ENCODE measurements at places on chromosomes 5 and 9. TPM values are rescaled to one million over a fixed set of nuclear protein-coding genes. Genes with fewer than 3 reads are reported as not detected.
A peak's percentile ranks its signal among the peaks of the same experiment; 100 is the strongest.

DNA sequence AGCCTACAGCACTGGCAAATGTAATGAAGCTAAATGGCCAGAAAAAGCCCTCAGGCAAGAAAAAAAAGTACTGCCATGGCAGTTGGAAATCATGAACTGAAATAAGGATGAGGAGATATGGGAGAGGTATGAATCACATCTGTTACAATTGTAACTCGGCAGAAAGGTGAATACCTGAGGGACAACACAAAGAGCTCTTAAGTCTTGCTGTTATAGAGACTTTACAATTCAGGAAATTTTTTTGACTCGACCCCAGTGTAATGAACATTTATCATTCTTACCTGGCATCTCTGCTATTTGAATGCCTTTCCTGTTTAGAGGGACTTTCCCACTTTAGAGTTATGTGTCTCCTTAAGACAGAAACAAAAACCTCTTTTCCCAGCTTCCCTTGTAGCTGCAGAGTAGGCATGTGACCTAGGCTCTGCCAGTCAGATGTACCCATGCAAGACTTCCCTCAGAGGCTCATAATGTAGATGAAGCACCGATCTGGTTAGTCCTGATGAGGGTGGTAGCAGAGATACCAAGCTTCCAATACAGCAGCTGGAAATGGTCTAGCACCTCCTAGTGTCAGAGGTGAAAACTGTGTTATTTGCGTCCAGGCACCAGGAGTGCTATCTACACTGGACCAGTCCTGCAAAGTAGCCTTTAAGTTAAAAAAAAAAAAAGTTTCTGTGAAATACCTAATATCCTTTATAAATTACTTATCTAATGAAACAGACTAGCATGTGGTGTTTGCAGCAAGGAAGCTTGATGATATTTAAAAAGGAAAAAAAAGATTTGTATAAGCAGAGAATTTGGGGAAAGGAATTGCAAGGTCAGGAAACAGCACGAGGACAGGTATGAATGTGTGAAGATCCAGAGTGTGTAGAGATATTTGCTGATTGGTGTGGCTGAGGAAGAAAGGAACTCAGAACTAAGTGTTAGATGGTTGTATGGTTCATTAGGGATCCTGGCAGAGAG is 146.9 kb upstream of the SLC1A3 start:
- no peak for DNase-seq

DNA sequence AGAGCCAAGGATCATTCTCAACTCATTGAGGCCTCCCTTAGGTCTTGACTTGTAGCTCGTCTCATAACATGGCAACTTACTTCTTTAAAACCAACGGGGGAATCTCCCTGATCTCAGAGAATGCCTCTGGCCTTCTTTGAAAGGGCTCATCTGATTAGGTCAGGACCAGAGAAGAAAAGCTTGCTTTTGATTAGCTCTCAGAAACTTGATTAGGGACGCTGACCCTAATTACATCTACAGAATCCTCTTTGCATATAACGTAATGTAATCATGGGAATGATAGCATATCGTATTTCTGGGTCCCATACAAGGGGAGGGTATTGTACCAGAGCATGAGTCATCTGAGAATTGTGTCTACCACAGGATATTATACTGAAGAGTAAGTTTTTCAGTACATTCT is 125.1 kb upstream of the SH3GL2 start:
- no peak for DNase-seq

Gene CCNO
- 0.14 TPM for total RNA-seq

Gene ACOT12
- not detected for total RNA-seq

- DNase-seq = no peak
These were observed 7.8 kb upstream of the TPM2 start for GRCh38 chr9:35697486-35697885.

Gene PCDHB12
- total RNA-seq = 9.5 TPM

- DNase-seq = peak; percentile 56
These were observed 8.6 kb downstream of the KLHL9 start for GRCh38 chr9:21326526-21327139.

- DNase-seq = peak; percentile 71
These were observed 118.4 kb downstream of the GDNF start for GRCh38 chr5:37721447-37721871.

GRCh38 chr5:52811067-52811749 is 23.5 kb downstream of the ITGA1 start:
- DNase-seq = no peak

Gene DOK3
- 6.0 TPM for total RNA-seq

DNA sequence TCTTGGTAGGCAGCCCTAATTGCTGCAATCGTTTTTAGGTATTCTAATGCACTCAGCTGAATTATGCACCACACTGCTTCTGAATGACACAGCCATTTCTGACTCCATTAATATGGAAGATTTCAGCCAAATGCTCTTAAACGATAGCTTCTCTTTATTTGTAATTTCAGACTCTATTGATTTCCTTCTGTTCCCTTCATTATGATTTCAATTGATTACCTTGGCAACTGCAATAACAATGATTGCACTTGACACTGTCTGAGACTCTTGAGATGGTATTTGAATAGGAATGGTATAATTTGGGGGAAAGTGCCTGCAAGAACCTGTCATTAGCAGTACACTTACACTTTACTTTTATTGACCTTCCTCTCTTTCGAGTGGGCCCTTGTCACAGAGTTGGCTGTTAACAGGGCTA is 296.1 kb upstream of the DMAC1 start:
- no peak for DNase-seq

Gene MCTP1
- total RNA-seq = not detected

DNA sequence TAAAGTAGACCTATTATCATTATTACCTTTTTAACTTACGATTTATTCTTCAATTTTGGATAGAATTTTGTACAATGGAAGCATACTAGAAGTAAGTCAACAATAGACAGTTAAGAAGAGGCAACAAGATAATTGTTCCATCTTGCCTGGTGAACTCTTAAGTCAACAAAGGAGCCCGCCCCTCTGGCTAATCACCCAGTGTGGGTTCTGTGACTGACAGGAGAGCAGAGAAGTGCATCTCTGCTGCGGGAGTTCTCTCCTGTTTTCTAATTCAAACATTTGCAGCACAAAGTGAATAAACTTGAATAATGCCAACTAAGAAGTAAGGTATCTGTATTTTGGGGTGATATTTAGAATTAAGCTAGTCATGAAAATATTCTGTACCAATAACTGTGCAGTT is 6.7 kb upstream of the ISL1 start:
- no peak for DNase-seq

DNA sequence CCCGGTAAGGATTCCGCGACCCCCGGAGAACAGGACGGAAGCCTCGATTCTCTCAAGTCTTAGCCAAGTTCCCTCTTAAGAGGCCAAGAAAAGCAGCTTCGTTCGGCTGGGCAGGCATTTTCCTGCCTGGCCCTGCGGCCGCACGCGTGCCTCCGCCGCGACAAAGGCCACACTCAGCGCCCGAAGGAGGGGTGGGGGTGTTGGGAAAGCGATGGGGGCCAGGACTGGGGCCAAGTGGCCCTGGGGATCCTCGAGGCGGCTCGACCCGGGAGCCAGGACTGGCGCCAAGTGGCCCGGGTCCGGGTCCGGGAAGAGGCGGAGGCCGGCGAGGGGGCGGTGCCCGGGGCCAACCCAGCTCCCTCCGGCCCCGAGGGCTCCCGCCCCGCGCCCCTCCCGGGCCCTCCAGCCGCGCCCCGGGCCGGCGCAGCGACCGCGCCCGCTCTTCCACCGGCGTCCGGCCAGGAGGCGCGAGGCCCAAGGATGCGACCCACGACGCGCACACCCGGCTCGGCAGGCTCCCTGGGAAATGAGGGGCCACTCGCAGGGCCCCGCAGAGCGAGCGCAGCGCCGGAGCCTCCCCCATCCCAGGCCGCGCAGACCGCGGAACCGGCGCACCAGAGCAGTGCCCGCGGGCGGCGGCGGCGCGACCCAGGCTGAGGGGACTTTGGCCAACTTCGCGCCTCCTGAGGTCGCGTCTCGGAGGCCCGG is 756 bp downstream of the VAV2 start:
- DNase-seq = peak; percentile 16

GRCh38 chr9:5563886-5564285 is 53.6 kb downstream of the PDCD1LG2 start:
- no peak for DNase-seq

DNA sequence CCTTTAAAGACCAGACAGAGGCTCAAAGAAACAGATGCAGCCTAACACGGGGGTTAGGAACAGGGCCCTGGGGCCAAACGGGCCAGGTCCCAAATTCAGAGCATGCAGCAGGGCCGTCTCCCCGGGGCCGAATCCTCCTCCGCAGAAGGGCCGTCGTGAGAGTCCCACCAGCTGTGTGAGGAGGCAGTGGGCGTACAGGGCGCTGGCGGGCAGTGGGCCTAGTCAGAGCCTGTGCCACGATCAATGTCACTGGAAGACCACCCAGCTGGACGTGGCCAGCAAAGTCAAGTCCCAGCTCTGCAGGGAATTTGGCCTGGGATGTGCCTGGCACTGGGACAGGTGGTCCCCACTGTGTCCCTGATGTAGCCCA is 15.8 kb upstream of the FCN2 start:
- no peak for DNase-seq

DNA sequence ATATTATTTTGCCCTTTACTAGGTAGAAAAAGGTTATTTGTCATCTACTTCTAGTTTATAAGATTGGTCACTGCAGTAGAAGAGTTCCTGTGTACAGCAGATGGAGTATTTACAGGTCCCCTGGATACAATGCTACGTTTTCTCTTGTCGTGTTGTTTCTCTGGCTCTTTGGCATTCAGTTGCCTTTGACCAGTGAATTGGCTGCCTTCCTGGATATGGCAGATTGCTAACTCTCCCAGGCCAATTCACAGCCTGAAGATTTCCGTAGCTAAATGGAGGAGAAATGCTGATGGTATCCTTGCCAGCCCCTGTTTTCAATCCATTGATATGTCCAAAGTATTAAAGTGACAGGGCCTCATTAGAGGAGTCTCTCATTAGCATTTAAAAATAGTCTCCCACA is 32.5 kb upstream of the GNAQ start:
- no peak for DNase-seq

Gene DTWD2
- total RNA-seq = 30.7 TPM

Gene ZFP2
- total RNA-seq = 0.70 TPM

GRCh38 chr5:154446195-154447088 is 645 bp downstream of the SAP30L start:
- peak; percentile 92 for DNase-seq

GRCh38 chr9:126417043-126417442 is 90.4 kb downstream of the MVB12B start:
- DNase-seq = no peak

Gene TTC23L
- 0.98 TPM for total RNA-seq

DNA sequence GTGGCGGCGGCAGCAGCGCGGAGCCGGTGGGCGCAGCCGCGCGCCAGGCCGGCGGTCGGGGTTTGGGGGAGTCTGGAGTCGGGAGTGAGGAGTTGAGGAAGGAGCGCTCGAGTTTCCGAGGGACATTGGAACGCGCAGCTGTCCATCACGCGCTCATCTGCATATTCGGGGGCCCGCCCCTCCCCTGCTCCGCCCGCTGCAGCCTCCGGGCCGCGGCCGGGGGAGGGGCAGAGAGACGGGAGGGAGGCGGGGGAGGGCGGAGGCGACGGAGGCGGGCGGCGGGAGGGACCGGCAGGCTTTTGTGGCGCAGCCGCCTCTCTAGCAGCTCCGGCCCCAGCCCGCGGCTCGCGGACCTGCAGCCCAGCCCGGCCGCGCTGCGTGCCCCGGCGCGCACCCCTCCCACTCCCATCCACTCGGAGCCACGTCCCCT is at the start of gene IRX2:
Gene IRX2 (minus strand): TSS at position 86 of the 430 bp plus-strand sequence. CDS start 264 bp downstream, outside the sequence.
- DNase-seq = peak; percentile 73

GRCh38 chr9:2640570-2640969 is 19.0 kb downstream of the VLDLR start:
- no peak for DNase-seq

Gene DNAJC18
- 10.1 TPM for total RNA-seq

GRCh38 chr5:132808448-132808847 is 4.7 kb upstream of the SOWAHA start:
- DNase-seq = no peak

DNA sequence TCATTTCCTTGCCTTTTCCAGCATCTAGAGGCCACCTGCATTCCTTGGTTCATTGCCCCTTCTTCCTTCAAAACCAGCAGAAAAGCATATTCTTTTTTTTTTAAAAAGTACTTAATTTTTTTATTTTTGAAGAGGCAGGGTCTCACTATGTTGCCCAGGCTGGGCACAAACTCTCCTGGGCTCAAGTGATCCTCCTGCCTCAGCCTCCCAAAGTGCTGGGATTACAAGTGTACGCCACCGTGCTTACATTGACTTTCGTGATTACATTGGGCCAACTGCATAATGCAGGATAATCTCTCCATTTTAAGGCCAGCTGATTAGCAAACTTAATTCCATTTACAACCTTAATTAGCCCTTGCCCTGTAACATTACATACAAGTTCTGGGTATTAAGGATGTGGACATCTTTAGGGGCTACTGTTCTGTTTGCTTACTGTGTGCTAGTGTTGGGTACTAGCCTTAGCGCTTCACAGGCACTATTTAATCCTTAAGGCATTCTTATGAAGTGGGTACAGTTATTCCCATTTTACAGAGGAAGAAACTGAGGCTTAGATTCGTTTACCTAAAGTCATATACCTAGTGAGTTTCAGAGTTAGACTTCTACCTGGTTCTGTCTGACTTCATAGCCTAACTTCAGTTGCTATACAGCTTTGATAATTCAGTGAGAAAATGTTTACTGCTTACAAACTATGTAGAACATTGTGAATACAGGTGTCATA is 33.7 kb downstream of the SLC25A51 start:
- DNase-seq = no peak

DNA sequence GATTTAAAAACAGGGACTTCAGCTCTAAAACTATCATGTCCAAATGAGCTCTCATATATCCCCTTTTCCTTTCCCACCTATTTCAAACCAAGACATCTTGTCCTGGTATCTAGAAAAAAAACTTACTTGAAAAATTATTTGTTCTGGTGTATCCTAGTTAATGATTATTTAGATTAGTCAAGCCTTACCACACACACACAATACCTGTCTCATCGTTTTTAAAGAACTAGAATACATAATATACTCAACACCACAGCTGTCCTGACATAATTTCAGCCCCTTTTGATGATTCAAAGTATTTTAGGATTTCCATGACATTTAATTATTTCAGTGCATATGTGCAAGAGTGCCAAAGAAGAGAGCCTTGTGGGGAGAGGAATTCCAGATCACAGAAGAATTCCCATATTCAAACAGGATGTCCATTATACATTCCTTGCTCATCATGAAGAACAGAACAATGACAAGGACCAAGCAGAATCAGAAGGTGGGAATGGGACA is 233.7 kb downstream of the SMARCA2 start:
- DNase-seq = no peak

DNA sequence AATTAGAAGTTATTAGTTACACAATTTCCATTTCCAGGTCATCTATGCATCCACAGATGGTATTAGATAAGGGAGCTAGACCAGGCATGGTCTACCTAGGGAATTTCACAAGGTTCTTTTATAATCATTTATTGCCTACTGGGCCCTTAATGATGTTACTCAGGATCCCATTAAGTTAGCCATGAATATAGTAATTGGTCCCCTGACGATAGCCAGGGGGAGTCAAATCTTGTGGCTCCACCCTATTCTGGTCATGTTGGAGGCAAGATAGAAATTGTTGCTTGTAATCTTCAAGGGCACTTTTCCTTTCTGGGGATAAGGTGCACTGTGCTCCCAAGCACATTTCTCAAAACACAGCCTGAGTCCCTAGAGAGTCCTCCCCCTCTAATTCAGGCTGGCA is 14.1 kb upstream of the ELL2 start:
- DNase-seq = no peak

GRCh38 chr5:142375944-142376411 is 51.2 kb upstream of the SPRY4 start:
- no peak for DNase-seq

Measured in cardiac muscle cell (in vitro differentiated cells and primary cell).